ENCODE measurements at places on chromosomes 12 and 14.

GRCh38 chr12:89059056-89059455, 293.2 kb downstream of the DUSP6 start:
- no peak for DNase-seq

- no peak for DNase-seq
These were observed 505.9 kb downstream of the FLRT2 start for GRCh38 chr14:86035882-86036281.

- DNase-seq = peak; percentile 77
These were observed 245.9 kb upstream of the DDHD1 start for GRCh38 chr14:53399057-53399456.

GRCh38 chr14:88785911-88786310, 6.8 kb downstream of the EML5 start:
- DNase-seq = no peak

DNA sequence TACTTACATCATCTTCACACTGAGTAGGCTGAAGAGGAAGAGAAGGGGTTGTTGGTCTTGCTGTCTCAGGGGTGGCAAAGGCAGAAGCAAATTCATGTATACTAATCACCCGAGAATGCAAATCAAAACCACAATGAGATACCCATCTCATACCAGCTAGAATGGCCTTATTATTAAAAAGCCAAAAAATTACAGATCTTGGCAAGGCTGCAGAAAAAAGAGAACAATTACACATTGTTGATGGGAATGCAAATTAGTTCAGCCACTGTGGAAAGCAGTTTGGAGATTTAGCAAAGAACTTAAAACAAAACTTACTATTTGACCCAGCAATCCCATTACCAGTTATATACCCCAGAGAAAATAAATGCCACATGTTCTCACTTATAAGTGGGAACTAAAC, 154.9 kb downstream of the SEC23A start:
- DNase-seq = peak; percentile 65

DNA sequence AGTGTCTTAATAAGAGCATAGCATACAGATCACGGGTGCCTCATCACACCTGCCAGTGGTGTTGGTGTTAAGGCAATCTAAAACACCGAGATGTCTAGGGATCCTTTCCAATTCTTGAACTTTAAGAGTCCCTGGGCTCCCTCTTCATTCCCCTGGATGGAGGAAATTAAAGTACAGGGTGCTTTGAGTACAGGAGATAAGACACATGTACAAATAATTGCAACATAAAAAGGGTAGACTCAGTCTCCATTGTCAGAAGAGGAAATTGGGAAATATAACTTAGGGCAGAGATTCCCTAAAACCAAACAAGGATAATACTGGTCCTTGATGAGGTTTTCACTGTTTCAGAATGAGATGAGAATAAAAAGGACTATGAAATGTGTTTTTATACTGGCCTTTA, 34.9 kb downstream of the SCFD1 start:
- DNase-seq = no peak

DNA sequence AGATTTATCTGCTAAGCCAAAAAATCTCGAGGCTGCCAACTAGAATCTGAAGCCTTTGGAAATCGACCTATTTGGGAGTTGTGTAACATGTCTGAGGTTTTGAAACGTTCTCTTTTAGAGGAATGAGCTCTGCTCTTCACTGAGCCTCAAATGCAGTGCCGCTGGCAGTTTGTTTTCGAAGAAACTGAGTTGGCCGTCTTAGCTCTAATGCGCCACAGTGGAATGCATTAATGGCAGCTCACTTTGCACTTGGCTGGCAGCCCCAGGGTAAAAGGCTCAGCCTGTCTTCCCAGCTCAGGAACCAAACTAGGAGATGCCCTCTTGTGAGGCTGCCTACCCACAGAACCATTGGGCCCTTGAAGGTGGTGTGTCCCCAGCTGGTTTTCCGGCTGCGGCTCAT, 53.8 kb downstream of the SFSWAP start:
- DNase-seq = no peak

DNA sequence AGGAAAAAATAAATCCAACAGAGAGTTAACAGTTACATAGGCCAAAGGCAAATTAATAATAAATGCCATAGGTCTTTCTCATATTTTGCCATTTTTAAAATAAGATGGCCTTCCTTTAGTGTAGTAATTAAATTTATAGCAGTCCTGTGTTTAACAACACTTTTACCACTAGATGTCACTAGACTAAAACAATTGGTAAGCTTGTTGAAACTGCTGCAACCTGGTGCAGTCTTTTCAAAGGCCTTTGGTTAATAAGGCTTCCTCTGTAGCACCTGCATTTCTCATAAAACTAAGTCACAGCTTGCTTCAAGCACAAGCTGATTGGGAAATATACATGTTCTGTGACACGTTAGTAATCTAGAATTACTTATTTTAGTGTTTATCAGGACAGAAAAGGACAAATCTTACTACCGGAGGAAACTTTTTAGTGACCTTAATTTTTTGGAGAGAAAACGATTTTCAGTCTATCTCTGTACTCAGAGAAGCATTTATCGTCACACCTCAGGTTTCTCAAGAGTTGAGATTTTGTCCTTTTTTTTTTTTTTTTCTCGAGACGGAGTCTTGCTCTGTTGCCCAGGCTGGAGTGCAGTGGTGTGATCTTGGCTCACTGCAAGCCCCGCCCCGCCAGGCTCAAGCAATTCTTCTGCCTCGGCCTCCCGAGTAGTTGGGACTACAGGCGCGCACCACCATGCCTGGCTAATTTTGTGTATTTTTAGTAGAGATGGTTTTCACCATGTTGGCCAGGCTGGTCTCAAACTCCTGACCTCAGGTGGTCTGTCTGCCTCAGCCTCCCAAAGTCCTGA, 20.0 kb downstream of the BORCS5 start:
- DNase-seq = peak; percentile 72

DNA sequence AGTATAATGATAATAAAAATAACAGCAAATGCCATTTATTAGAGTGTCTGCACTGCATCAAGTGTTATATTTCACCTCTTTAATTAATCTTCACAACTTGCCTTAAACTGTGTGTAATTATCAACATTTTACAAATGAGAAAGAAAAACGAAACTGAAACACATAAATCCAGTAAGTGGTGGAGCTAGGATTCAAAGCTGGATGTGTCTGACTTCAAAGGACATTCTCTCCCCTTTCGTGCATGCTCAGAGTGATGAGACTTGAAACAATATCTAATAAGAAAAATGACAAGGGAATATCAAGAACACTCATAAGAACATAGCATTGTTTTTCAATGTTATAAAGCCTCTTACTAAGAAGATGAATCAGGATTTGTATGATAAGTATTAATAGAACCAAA, 78.8 kb downstream of the DUSP6 start:
- DNase-seq = peak; percentile 5

- no peak for DNase-seq
These were observed 37.1 kb downstream of the USP15 start for GRCh38 chr12:62297321-62297720.

DNA sequence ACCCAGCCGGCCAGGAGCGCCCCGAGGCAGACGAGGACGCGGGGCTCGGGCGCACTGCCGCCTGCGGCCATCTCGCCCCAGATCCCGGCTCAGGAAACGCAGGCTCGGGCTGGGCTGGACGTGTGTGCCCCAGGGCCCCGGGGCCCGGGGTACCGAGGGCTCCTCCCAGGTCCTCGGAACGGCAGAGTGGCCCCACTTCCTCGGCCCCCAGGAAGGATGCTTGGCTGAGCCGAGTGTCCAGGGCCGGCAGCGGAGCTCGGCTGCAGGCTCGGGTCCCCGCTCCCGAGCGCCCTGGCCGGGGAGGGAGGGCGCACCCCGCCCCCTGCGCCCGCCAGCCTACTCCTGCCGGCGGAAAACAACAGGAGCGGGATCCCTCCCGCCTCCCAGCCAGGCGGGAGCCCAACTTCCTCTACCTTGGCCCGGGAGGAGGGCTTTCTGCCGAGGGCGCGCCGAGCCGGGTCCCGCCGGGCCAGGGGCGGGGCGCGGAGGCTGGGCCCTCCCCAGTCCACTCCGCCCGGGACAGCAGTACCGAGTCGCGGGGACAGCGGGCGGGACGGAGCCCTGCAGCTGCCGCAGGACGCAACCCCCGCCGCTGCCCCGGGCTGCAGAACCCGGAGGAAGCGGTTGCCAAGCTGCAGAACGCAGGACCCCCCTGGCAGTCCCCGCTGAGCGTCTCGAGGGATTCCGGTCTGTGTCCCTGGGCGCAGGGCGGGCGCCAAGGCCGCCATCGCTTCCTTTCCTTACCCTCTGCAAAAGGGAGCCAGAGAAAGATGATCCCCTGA, at the start of gene VSIG10:
Gene VSIG10, minus strand, starts transcription at position 411 of the 782 bp plus-strand sequence. Its CDS starts 340 bp downstream, at position 71.
- DNase-seq = peak; percentile 80

DNA sequence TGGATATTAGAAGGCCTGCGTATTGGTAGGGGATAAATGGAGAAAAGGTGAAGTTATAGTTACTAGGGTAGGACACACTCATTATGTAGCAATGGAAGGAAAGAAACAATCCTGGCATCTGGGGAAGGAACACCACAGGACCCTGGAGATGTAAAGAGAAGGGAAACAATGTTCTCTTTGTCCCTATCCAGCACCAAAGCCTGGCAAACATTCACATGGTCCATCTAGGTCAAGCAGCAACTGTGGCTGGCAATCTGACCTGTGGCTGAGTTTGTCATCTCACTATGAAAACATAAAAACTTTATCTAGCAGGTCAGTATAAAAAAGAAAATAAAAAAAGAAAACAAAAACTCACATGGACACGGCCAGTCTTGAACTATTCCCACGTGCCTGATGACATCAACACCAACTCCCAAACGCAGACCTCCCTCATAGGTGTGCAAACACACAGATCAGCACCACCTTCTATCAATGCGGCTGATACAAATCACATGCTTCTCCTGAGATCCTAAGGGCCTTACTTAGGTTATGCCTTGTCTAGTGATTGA, 2.6 kb downstream of the POMT2 start:
- no peak for DNase-seq

GRCh38 chr12:96347130-96347699, 53.0 kb downstream of the CDK17 start:
- DNase-seq = no peak

DNA sequence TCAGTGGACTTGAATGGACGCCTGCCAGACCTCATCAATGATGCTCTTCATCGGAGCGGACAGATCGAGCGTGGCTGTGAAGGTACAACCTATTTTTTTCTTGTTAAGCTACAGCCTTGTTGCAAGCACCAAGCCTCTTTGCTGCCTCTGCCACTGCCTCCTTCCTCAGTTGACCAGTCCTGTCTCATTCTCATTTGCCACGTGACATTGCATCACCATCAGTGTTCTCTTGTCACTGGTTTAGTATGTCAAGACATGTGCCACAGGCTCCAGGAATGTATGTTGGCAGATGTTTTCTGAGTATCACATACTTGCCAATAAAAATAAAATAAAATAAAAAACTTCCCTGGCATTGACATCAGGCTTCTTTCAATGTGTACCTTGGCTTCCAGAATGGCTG, 798.1 kb downstream of the NRXN3 start:
- no peak for DNase-seq

- peak; percentile 42 for DNase-seq
These were observed 68.2 kb downstream of the ANKS1B start for GRCh38 chr12:99916555-99916954.

- no peak for DNase-seq
These were observed 74.2 kb downstream of the SMOC1 start for GRCh38 chr14:69953266-69953915.

DNA sequence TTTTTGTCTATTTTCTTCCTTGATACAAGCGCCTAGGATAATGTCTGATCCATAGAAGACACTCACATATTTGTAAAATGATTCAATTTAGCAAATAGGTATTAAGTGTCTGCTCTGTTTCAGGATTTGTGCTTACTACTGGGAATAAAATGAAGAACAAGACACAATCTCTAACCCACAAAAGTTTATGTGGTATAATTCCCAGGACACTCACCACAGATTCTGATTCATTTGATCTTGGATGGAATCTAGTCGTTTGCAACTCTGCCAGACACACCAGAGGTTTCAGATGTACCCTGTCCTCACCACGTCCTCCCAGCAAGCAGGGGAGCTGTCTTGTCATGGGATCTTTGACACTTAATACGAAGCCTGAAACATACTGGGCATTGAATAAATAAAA, 208.3 kb downstream of the LRIG3 start:
- DNase-seq = peak; percentile 45

DNA sequence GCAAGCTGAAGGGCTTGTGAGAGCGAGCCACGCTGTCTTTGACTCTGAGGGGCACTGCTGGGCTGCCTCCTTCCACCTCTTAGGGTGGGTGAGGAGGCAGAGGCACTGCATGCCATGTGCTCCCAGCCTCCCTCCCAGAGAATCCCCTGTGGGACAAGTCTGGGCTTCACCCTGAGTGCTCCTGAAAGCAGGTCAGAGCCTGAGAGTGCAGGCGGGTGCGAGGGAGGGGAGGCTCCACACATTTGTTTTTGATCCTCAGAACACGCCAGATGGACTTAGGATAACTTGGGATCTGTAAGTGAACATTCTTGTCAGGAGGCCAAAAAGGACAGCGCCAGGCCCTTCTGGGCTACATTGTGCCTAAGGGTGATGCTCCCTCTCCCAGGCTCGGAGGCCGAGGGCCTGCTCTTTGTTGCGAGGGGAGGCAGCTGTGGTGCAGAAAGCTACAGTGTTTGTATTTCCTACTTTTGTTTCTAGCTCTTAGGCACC, 155.4 kb downstream of the TMX1 start:
- peak; percentile 98 for DNase-seq

GRCh38 chr12:26768611-26769603, 64.1 kb downstream of the ITPR2 start:
- no peak for DNase-seq

DNA sequence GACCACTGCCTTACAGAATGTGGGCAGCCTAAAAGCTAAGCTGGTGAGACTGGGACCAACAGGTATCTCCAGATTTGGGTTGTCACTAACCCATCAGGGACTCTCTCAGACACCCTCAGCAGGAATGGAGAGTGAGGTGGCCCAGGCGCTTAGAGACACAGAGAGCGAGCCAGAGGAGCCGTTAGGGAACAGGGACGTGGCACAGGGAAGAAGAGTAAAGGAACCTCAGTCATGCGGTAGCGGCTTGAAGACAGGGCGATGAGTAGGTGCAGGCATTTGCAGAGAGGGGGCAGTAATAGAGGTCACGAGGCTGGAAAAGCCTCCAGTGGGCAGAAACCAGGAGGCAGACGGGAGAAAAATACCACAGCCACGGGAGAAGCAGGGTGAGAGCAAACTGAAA, 158.0 kb upstream of the CCND2 start:
- no peak for DNase-seq

GRCh38 chr12:17278946-17279345, 673.0 kb upstream of the LMO3 start:
- DNase-seq = no peak

- peak; percentile 95 for DNase-seq
These were observed 1.1 kb upstream of the HDAC7 start for GRCh38 chr12:47820631-47821345.

Data from RPMI7951 (cell line).